ENCODE measurements at places on chromosomes 2 and 18. TPM values are rescaled to one million over a fixed set of nuclear protein-coding genes. Genes with fewer than 3 reads are reported as not detected.

SOX11 gene
- total RNA-seq, result not detected

- H3K4me1 ChIP-seq, result peaks cover 4% of the 10 kb centered on the region
- H3K27ac ChIP-seq, result no peak overlapping the region
- no peak for DNase-seq
- H3K4me3 ChIP-seq, result no peak overlapping the region
- no peaks in the 10 kb centered on the region for H3K36me3 ChIP-seq
These were observed 93.2 kb downstream of the SOCS6 start for GRCh38 chr18:70382017-70382416.

DNA sequence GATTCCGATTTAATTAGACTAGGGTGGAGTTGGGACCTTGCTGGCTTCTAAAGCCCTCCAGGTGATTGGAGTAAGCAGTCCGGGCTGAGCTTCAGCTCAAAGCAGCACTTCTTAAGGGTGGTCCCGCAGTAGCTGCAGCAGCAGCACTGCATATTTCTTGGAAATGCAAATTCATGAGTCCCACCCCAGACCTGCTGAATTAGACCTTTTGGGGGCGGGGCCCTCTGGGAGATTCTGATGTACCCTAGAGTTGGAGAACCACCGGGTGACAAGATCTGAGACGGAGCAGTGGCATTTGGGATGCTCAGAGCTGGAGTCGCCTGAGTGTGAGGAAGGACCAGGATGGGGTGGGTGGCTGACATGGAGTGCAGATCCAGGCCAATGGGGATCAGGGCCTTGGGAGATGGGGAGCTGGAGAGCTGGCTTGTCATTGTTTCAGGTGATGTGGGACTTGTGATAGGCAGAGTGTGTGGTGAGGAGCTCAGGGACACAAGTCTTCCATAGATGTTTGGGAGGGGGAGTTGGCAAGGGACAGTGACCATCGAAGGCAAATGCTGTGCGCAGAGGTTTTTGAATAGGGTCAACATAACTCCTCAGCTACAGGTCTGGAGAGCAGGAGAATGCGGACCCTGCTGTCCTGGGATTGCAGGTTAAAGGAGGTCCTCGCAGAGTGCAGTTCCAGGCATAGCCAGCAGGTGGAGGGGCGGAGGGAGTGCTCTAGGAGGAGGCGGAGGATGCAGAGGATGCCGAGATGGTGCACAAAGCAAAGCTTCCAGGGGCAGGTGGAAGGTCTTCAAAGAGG, 130.9 kb upstream of the RAB12 start:
- peaks cover 28% of the 10 kb centered on the region for H3K27me3 ChIP-seq
- no peak overlapping the region for H3K4me3 ChIP-seq
- DNase-seq, result peak; percentile 34
- no peak overlapping the region for H3K27ac ChIP-seq
- H3K4me1 ChIP-seq, result no peaks in the 10 kb centered on the region

GPBAR1 gene
- 1.4 TPM for total RNA-seq

GRCh38 chr2:175518206-175518605, 336.7 kb upstream of the ATP5MC3 start:
- no peaks in the 10 kb centered on the region for H3K27me3 ChIP-seq
- no peak overlapping the region for H3K4me3 ChIP-seq
- H3K27ac ChIP-seq, result no peak overlapping the region

DNA sequence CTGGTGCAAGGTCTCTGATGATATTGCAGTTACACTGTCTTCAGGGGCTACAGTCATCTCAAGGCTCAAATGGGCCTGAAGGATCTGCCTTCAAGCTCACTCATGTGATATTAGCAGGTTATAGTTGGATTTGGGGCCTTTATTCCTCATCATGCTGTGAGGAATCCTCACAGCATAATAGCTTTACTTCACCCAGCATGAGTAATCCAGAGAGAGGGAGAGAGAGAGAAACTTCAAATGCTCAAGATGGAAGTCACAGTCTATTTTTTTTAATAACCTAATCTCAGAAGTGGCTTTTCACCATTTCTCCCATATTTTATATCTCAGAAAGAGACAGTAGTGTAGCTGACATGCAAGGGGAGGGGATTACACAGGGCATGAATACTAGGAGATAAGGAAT, 658.7 kb downstream of the EPHA4 start:
- H3K36me3 ChIP-seq, result no peaks in the 10 kb centered on the region
- H3K27me3 ChIP-seq, result peaks cover 2% of the 10 kb centered on the region
- no peak overlapping the region for H3K27ac ChIP-seq
- H3K4me3 ChIP-seq, result no peak overlapping the region
- no peaks in the 10 kb centered on the region for H3K4me1 ChIP-seq

MOCOS gene
- 0.16 TPM for total RNA-seq

TXNDC9 gene
- total RNA-seq, result 29.1 TPM

GRCh38 chr18:9334973-9335696, 562 bp downstream of the TWSG1 start:
- H3K4me3 ChIP-seq, result peak overlapping the region; percentile 84
- DNase-seq, result no peak
- H3K27me3 ChIP-seq, result no peaks in the 10 kb centered on the region
- H3K36me3 ChIP-seq, result peaks cover 6% of the 10 kb centered on the region
- H3K27ac ChIP-seq, result peak overlapping the region; percentile 35

DNA sequence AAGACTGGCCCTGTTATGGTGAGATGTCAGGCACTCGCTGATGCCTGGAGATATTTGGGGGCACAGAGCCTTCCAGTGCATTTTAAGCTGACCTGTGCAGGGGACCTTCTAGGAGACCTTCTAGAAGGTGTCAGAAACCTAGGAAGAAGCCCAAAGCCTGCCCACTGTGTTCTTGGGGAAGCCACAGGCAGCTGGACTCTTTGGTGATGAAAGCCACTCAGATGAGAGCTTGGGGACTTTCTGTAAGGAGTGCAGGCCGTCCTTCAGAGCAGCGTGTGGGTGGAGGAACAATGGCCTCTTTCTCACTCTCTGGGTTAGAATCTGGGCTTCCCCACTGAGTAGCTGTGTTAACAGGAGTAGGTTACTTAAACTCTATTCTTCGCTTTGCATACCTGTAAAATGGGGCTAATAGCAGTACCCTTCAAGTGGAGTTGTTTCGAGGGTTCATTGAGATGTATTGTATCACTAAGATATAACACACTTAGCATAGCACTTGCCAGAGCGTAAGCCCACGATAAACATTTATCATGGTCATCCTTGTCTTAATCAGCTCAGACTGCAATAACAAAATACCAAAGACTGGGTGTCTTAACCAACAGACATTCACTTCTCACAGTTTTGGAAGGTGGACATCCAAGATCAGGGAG, 322.3 kb upstream of the EPAS1 start:
- peaks cover 5% of the 10 kb centered on the region for H3K36me3 ChIP-seq
- no peaks in the 10 kb centered on the region for H3K27me3 ChIP-seq
- no peak for DNase-seq
- H3K4me3 ChIP-seq, result no peak overlapping the region

MATN3 gene
- total RNA-seq, result not detected

GRCh38 chr2:191190861-191191552, 40.2 kb upstream of the STAT4 start:
- no peak overlapping the region for H3K4me3 ChIP-seq
- H3K27me3 ChIP-seq, result no peaks in the 10 kb centered on the region
- peaks cover 71% of the 10 kb centered on the region for H3K4me1 ChIP-seq
- H3K27ac ChIP-seq, result peak overlapping the region; percentile 76

- no peaks in the 10 kb centered on the region for H3K4me1 ChIP-seq
- no peak for DNase-seq
- no peak overlapping the region for H3K27ac ChIP-seq
- H3K4me3 ChIP-seq, result no peak overlapping the region
- no peaks in the 10 kb centered on the region for H3K27me3 ChIP-seq
These were observed 646.6 kb downstream of the NRXN1 start for GRCh38 chr2:50385349-50385748.

DNA sequence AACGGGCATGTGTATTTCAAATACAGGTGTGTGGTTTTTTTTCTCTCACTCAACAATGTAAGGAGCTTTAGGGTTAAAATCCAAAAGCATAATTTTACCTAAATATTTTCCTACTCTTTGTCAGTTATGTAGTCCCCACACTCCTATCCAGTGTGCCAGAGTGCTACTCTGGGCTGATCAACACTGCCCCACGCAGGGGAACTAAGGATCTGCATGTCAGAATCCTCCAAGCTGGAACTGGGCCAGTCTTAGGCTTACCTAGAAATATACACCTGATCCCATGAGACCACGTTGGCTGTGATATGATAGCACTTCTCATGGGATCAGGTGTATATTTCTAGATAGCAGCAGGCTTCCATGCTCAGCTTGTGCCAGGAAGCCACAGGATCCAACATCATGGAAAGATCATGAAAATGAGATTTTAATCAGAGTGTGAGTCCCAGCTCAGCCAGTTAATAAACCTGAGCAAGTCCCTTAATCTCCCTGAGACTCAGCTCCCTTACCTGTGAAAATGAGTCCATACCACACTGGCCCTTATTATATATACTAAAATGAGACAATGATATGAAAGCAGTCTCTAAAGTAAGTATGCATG, 29.7 kb downstream of the CCDC141 start:
- no peak overlapping the region for H3K27ac ChIP-seq
- no peaks in the 10 kb centered on the region for H3K36me3 ChIP-seq
- no peak overlapping the region for H3K4me3 ChIP-seq
- peak; percentile 29 for DNase-seq

DNAH6 gene
- 1.5 TPM for total RNA-seq

Measured in naive thymus-derived CD8-positive, alpha-beta T cell (primary cell).